ENCODE measurements at places on chromosomes 13 and 19. TPM values are rescaled to one million over a fixed set of nuclear protein-coding genes. Genes with fewer than 3 reads are reported as not detected.

CGB5 gene
- 12.3 TPM for total RNA-seq

MAST1 gene
- 0.88 TPM for total RNA-seq

PRSS57 gene
- not detected for total RNA-seq

PCDH20 gene
- total RNA-seq, result 11.4 TPM

ZBTB45 gene
- total RNA-seq, result 12.4 TPM

OVOL3 gene
- total RNA-seq, result not detected

All from epithelial cell of alveolus of lung (primary cell).